ENCODE measurements at places on chromosomes 12 and 14. TPM values are rescaled to one million over a fixed set of nuclear protein-coding genes. Genes with fewer than 3 reads are reported as not detected.

DNA sequence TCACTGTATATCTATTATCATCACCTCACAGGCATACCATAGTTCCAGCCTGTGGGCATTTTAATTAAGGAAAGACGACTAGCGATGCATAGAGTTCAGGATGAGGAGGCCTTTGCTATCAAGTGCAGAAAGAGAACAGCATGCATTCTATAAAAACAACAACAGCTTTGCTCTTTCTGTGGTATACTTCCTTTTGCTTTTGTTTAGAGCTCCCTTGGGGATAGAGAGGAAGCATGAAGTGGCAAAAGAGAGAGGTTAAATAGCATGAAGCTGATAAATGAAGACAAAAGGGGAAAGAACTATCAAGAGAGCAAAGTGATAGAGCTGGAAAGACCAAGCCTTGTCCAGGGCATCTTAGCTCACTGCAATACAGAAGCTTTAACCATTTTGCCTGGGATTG is 23.5 kb downstream of the IFNG-AS1 start:
- no peak for DNase-seq

DNA sequence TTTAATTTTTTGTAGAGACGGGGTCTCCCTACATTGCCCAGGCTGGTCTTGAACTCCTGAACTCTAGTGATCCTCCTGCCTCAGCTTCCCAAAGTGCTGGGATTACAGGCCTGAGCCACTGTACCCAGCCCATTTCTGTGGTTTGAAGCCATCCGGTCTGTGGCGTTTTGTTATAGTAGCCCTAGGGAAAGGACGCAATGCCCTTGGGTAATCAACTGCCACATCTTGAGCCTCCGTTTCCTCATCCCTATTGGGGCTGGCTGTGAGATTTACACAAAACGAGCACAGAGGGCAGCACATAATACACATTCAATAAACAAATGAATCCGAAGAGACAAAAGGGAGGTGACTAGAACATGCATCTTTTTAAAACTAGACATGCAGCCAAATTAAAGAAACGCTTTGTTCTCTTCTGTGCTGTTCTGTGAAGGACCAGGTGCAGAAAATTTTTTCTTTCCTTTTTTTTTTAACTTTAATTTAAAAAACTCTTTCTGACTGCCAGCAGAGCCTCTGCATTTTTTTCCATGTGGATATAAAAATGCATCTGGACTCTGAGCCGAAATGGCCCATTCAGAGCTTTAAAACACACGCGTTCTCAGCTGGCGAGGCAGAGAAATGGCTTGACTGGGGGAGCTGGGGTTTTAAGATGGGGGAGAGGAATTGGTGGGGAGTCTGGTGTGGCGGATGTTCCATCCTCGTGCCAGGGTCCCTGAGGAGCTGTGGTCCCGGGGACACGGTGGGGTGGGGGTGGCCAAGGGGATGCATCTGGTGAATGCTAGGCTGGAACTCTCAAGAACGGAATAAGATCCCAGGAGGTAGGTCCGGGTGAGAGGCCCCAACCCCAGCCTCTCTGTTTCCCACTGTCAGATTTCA is 119.0 kb downstream of the RBM19 start:
- DNase-seq: no peak

DNA sequence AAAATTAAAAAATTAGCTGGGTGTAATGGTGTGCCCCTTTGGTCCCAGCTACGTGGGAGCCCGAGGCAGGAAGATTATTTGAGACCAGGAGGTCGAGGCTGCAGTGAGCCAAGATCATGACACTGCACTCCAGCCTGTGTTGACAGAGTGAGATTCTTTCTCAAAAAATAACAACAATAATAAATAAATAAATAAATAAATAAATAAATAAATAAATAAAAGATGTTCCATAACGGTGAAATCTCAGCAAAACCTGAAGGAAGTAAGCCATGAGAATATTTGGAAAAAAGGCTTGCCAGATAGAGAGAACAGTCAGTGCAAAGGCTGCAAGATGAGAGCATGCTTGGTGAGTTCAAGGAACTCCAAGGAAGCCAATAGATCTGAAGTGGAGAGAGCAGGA is 176.7 kb downstream of the RAD51B start:
- no peak for DNase-seq

DNA sequence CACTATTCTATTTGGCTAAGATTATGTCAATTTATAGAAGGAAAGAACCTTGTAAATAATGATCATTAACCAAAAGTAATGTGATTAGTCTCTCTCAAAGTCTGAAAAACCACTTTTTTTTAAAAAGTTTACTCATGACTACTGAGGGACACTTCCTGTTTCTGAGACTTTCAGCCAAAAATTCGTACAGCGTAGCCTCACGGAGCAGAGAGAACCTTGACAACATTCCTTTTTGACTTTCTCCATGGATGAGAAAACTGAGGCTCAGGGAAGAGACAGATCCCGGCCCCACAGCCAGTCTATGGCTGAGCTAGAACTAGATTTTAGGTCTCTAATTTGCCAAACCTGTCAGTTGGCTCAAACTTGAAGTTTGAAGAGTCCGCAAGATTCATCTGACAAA is 68.2 kb downstream of the DAD1 start:
- no peak for DNase-seq

- no peak for DNase-seq
Measured at GRCh38 chr12:96078231-96079135, 43.1 kb upstream of the LTA4H start.

DNA sequence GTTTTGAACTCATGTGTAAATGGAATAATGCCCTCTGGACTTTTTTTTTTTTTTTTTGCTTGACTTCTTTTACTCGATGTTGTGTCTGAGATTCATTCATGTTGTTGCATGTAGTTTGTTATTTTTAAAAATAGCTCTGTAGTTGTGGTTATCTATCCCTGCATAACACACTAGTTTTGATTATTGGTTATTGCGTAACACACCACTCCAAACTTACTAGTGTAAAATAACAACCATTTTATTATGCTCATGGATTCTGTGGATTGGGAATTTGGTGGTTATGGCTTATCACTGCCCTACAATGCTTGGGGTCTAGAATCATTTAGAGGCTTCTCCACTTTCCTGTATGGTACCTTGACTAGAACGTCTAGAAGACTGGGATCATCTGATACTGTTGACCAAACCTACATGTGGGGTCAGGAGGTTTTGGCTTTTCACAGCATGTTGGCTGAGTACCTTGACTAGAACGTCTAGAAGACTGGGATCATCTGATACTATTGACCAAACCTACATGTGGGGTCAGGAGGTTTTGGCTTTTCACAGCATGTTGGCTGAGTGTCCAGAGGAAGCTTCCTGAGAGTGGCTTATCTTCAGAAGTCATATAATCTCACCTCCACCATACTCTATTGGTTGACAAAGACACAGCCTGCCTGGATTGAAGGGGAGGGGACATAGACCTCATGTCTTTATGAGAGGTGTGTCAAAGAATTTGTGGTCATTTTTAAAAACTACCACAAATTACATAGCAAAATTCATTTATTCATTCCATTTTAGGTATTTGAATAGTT is 11.6 kb downstream of the VRK1 start:
- no peak for DNase-seq

DNA sequence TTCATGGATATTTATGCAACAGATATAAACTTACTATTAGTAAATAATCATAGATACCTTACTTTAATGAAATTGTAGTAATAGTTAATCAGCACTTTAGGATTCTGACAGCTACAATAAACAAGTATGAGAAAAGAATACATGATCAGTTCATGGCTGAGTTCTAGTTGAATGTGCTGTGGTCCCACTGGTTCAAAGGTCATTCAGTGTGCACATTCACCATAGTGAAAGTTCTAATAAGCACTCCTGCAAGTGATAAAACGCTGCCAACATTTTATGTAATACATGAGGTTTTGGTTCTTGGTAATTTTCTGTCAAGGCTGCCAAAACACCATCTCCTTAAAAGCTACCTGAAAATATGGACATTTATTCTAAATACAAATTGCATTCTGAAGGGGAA is 92.6 kb downstream of the NUMB start:
- no peak for DNase-seq

GRCh38 chr14:61870163-61870562 is 107.9 kb downstream of the SNAPC1 start:
- no peak for DNase-seq

DNA sequence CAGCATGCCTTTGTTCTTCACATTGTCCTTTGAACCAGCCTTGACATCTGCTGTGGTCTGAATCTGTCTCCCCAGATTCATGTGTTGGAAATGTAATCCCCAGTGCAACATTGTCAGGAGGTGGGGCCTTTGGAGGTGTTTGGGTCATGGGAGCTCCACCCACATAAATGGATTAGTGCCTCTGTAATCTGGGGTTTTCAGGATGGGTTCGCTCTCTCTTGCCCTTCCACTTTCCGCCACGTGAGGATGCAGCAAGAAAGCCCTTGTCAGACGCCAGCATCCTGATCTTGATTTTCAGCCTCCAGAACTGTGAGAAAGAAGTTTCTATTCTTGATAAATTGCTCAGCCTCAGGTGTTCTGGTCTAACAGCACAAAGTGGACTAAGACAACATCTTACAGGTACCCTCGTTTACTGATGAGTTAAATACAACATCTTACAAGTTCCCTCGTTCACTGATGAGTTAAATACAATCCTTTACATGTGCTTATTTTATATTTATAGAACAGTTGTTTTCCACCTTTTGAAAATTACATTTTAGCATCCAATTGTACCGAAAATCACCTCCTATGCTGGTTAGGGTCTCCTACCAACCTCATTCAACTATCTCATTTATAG is 54.4 kb upstream of the RIMBP2 start:
- no peak for DNase-seq

- DNase-seq: no peak
Measured at GRCh38 chr14:32601906-32602305, 272.8 kb downstream of the AKAP6 start.

GRCh38 chr12:69266036-69266635 is 26.8 kb downstream of the CPSF6 start:
- no peak for DNase-seq

GRCh38 chr12:54172168-54172567 is 16.6 kb downstream of the SMUG1 start:
- no peak for DNase-seq

The NXPH4 gene
- not detected for total RNA-seq

The DPF3 gene
- total RNA-seq: 0.44 TPM

The BHLHE41 gene
- total RNA-seq: 7.5 TPM

The TAS2R9 gene
- not detected for total RNA-seq

The SNAPC1 gene
- total RNA-seq: 11.9 TPM

The PTPN21 gene
- 15.3 TPM for total RNA-seq

The SLC25A47 gene
- total RNA-seq: not detected

The CLEC6A gene
- not detected for total RNA-seq
